ENCODE measurements at places on chromosomes 16 and 17.

- DNase-seq: peak; percentile 89
Observed at GRCh38 chr17:2592971-2593820, at the start of gene PAFAH1B1. Gene PAFAH1B1 (plus strand): TSS chr17:2593654. CDS start chr17:2638289, 44,635 bp downstream.

DNA sequence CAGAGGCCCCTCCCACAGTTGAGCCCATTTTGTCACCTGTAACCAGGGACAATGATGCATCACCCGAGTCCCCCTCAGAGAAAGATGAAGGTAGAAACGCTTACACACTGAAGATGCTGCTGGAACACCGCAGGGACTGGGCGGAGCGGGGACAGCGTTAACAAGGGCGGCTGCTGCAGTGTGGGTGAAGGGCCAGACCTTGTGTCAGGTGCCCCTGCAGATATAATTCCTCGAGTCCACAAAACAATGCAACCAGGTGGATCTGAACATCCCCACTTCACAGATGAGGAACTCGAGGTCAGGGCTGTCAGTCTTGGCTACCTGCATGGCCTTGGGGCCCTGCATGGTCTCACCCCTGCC is 6.3 kb upstream of the MAPK7 start:
- no peak for DNase-seq

- DNase-seq: no peak
Observed at GRCh38 chr17:17947966-17948365, 24.2 kb downstream of the TOM1L2 start.

GRCh38 chr17:74235040-74235581 is 21.7 kb downstream of the TTYH2 start:
- no peak for DNase-seq

DNA sequence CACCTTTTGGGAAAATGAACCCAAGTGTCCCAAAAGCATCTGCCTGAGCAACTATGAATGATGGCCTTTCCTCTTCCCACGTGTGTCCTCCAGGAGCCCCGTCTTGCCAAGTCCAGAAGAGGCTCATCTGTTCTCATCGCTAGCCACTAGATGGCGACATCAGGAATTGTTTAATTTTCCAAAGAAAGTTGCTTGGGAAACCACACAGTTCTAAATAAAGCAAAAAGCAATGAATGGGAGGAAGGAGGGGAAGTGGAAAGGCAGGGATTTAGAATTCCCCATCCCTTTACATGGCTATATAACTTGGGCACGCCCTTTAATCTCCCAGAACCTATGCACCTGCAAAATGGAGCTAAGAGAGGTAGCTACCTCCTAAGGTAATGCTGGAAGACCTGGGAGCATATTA is 9.0 kb upstream of the CDH5 start:
- peak; percentile 67 for DNase-seq

GRCh38 chr17:8185582-8186445 is 4.2 kb downstream of the BORCS6 start:
- peak; percentile 74 for DNase-seq

DNA sequence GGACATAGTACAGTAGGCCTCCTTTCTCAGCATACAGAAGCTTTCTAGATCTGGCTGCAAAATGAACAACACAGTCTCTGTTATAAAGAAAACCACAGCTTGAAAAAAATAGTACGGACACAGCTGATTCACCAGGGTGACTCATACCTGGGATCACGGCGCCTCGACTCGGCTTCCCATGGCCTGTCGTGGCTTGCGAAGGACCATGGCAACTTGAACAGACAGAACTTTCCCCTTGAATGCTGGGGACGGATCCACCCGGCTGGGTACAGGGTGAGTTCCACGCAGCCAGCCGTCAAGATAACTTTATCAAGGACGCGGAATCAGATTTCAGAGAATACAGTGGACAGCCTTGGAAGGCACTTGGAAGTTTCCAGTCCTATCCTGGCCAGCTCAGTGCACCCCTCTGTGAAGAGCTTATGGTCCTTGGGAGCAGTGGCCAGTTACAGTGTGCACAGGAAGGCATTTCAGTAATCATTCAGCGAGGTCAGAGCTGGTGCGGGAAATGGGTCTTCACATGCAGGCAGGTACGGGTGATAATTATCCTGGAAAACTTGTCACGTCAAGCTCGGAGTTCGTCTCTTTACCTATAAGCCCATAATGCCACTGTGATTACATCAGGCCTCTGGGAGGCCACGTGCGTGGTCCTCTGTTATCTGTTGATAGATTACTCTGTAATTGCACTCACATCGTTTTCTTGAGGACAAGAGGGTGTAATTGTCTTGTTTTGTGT is 57.9 kb upstream of the MAF start:
- peak; percentile 43 for DNase-seq

DNA sequence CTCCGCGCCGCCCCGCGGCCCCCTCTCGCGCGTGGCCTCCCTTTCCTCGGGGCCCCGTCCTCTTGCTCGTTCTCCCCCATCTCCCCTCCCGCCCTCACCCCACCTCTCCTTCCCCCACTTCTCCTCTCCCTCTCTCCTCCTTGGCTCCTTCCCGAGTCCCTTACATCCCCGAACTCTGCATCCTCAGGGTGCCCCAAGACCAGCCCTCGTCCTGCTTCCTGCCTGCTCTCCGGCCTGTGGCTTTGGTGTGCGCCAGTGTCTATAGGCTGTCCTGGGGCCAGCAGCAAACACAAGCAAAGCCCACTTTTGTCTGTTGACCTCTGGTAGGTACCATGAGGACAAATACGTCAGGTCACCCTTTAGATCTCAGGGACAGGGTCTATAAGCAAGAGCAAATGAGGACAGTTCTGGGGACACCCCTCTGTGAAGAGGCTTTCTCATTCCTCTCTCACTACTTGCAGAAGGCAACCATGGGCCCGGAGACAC is 284 bp upstream of the COPZ2 start:
- DNase-seq: no peak

DNA sequence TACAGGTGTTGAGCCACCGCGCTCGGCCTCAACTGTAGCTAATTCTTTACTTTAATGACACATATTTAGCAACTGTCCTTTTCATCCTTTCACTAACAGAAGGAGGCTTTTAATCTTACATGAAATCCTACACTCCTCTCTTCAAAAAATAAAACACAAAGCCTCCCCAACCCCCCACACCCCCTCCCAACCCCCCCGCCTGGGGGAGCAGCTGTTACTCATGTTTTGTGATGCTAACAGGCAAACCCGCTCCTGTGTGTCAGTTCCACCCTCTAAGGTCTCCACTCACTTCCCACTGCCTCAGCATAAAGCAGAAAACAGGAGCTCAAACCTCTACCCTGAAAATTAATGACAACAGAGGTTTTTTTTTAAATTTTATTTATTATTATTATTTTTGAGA is 55.4 kb upstream of the SLC25A19 start:
- peak; percentile 36 for DNase-seq

DNA sequence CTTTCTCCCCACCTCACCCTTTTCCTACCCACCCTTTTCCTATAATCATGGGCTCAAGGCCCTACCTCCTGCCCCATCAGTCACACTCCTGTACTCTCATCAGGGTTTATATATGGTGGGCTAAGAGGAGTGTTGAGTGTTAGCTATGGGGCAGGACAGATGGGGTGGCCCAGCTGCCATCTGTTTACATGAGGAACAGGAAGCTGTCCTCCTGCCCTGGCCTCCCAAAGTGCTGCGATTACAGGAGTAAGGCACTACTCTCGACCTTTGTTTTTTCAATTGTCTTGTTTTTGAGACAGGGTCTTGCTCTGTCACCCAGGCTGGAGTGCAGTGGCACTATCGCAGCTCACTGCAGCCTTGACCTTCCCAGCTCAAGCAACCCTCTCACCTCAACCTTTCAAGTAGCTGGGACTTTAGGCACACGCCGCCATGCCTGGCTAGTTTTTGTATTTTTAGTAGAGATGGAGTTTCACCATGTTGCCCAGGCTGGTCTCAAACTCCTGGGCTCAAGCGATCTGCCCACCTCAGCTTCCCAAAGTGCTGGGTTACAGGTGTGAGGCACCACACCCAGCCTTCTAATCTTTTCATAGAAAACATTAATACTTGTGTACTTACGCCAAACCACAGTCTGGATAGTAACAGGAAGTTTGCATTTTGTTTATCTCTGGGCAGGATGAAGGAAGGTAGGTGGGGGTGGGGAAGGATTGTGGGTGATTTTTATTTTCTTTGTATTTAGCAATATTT is 1.6 kb downstream of the TRADD start:
- DNase-seq: no peak

DNA sequence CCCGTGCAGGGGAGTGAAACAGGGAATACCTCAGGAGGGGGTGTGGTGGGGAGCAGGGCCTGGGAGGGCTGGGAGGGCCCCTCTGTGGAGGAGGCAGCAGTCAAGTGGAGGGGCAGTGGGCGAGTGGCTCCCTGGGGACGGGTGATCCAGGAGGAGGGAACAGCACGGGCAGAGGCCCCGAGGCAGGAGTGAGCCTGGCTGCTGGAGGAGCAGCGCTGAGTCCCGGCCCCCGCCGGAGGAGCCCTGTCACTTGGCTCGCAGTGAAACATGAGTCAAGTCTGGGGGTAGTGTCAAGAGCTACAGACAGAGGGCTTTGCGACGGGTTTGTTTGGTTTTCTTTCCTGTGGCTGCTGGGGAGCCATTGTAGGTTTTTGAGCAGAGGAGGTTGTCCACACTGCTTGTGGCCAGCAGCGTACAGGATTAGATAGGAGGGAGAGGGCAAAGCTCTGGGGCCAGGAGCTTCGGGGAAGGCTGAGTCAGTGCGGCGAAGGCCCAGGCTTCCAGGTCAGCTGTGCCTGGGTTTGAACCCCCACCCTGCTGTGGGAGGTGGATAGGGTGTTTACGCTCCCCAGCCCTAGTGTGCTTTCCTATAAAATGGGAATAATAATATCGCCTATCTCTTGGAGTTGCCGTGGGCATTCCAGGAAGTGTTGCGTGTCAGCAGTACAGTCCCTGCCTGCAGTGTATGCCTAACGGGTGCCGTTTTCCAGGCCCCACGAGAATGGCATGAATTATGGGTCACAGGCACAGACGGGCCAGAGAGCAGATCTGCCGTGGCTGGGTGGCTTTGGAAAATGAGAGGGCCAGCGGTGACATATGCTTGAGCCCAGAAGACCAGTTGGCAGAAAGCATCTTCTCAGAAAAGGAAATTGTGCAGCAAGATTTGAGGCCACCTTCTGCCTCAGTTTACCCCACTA is 115.9 kb upstream of the CIBAR2 start:
- DNase-seq: peak; percentile 71
